ENCODE measurements at places on chromosomes 4 and X.

- H3K4me1 ChIP-seq, result no peaks in the 10 kb centered on the region
- H3K36me3 ChIP-seq, result no peaks in the 10 kb centered on the region
- no peak overlapping the region for H3K27ac ChIP-seq
- no peaks in the 10 kb centered on the region for H3K27me3 ChIP-seq
- H3K4me3 ChIP-seq, result no peak overlapping the region
These were observed 250.6 kb downstream of the SNCA start for GRCh38 chr4:89586318-89586717.

- no peaks in the 10 kb centered on the region for H3K27me3 ChIP-seq
- no peaks in the 10 kb centered on the region for H3K4me1 ChIP-seq
- H3K4me3 ChIP-seq, result no peak overlapping the region
- no peaks in the 10 kb centered on the region for H3K36me3 ChIP-seq
- no peak for DNase-seq
These were observed 184.0 kb upstream of the GALNTL6 start for GRCh38 chr4:171629182-171629581.

- H3K4me1 ChIP-seq, result no peaks in the 10 kb centered on the region
- no peaks in the 10 kb centered on the region for H3K36me3 ChIP-seq
- no peak for DNase-seq
- H3K27me3 ChIP-seq, result no peaks in the 10 kb centered on the region
- H3K27ac ChIP-seq, result no peak overlapping the region
- H3K4me3 ChIP-seq, result no peak overlapping the region
These were observed 206.2 kb downstream of the CRLF2 start for GRCh38 chrX:1006156-1006730.

DNA sequence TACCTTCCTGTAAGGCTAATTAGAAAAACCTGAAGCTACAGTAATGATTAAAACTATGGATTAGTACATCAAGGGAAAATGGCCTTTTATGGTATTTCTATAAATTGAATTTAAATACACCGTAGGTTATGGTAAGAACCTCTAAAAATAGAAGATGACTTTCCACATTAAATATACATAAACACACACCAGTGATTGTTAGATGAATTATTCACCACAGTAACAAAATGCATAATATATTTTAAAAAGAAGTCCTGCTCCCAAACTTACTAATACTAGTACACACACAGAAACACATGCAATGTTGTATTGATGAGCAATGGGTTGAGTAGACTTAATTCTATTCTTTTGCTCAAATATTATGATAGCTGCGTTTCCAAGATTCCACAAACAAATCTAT is 277.9 kb upstream of the ANKRD50 start:
- no peaks in the 10 kb centered on the region for H3K4me1 ChIP-seq
- no peak for DNase-seq
- no peaks in the 10 kb centered on the region for H3K27me3 ChIP-seq
- H3K27ac ChIP-seq, result no peak overlapping the region
- H3K36me3 ChIP-seq, result no peaks in the 10 kb centered on the region

- H3K4me3 ChIP-seq, result no peak overlapping the region
- H3K27me3 ChIP-seq, result no peaks in the 10 kb centered on the region
- no peaks in the 10 kb centered on the region for H3K36me3 ChIP-seq
- DNase-seq, result no peak
- H3K27ac ChIP-seq, result peak overlapping the region; percentile 94
- H3K4me1 ChIP-seq, result peaks cover 48% of the 10 kb centered on the region
These were observed 1.4 kb upstream of the FNIP2 start for GRCh38 chr4:158767451-158767850.

DNA sequence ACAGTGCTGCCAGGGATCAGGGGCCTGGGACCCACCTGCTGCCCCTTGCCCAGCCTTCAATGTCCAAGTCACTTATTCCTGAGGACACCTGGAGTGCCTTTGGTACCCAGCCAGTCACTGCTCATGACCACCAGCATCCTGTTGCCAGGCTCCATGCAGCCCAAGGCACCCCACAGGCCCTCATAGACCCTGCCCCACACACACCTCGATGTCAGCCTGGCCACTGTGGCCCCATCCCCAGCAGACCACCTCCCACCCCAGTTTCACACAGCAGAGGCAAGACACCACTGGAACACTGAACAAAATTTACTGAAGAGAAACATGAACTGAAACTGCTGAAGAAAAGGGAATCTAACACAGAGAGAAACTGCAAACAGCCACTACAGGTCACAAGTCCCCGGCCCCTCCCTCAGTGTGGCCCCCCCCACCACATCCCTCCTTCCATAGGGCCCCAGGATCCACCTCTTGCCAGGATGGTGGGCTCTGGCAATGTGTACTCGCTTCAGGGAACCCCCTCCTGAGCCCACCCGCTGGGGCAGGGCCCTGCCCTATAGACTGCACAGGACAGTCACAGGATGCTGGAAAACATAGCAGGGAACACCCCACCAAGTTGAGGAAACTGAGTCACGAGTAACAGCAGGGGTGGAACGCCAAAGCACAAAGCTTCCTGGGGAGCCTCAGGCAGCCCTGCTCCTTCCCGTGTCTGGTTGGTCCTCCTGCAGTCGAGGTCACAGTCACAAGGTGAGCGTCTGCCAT is 5.2 kb downstream of the PNMA5 start:
- no peak for DNase-seq
- no peaks in the 10 kb centered on the region for H3K4me1 ChIP-seq
- no peaks in the 10 kb centered on the region for H3K27me3 ChIP-seq
- no peak overlapping the region for H3K4me3 ChIP-seq

GRCh38 chrX:47384502-47384901 is 14.1 kb downstream of the ZNF157 start:
- H3K27ac ChIP-seq, result no peak overlapping the region
- H3K4me1 ChIP-seq, result no peaks in the 10 kb centered on the region
- no peaks in the 10 kb centered on the region for H3K36me3 ChIP-seq
- H3K4me3 ChIP-seq, result no peak overlapping the region
- DNase-seq, result no peak
- no peaks in the 10 kb centered on the region for H3K27me3 ChIP-seq

GRCh38 chr4:140875746-140876452 is 119.7 kb upstream of the TBC1D9 start:
- peak; percentile 24 for DNase-seq
- H3K27ac ChIP-seq, result no peak overlapping the region
- H3K27me3 ChIP-seq, result no peaks in the 10 kb centered on the region
- H3K4me3 ChIP-seq, result no peak overlapping the region

DNA sequence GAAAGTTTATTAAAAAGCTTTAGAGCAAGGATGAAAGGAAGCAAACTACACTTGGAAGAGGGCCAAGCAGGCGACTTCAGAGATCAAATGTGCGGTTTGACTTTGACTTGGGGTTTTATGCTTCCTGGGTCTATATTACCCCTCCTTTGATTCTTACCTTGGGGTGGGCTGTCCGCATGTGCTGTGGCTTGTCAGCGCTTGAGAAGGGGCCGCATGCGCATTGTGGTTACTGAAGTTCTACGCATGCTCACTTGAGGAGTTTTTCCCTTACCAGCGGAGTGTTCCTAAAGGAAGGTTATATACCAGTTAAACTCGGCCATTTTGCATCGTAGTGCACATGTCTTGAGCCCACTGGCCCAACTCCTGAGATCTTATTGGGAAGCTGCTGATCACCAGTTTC is 9.9 kb downstream of the ZNF157 start:
- no peaks in the 10 kb centered on the region for H3K36me3 ChIP-seq
- DNase-seq, result no peak
- no peak overlapping the region for H3K4me3 ChIP-seq
- no peaks in the 10 kb centered on the region for H3K27me3 ChIP-seq

GRCh38 chr4:101345596-101346350 is 1.6 kb downstream of the PPP3CA start:
- peaks cover 53% of the 10 kb centered on the region for H3K4me1 ChIP-seq
- H3K27me3 ChIP-seq, result no peaks in the 10 kb centered on the region
- peak overlapping the region; percentile 95 for H3K27ac ChIP-seq
- peak overlapping the region; percentile 98 for H3K4me3 ChIP-seq
- DNase-seq, result no peak

DNA sequence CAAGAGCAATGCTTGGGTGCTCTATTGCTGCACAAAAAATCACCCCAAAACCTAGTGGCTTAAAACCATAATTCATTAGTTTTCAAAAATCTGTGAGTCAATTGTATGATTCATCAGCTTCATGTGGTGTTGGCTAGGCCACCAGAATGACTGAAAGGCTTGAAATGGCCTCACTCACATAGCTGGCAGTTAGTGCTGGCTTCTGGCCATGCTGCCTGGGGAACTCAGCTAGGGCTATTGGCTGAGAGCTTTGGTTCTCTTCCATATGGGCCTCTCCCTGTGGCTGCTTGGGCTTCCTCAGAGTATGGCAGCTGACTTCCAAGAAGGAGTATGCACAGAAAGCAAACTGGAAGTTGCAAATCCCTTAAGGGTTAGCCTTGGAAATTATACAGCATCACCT is 3.1 kb upstream of the MTMR1 start:
- DNase-seq, result no peak
- no peaks in the 10 kb centered on the region for H3K36me3 ChIP-seq
- peaks cover 4% of the 10 kb centered on the region for H3K4me1 ChIP-seq

GRCh38 chr4:38003102-38003501 is 42.9 kb downstream of the PTTG2 start:
- H3K27ac ChIP-seq, result no peak overlapping the region
- H3K36me3 ChIP-seq, result no peaks in the 10 kb centered on the region
- DNase-seq, result no peak
- H3K4me1 ChIP-seq, result peaks cover 90% of the 10 kb centered on the region
- H3K4me3 ChIP-seq, result no peak overlapping the region
- no peaks in the 10 kb centered on the region for H3K27me3 ChIP-seq

DNA sequence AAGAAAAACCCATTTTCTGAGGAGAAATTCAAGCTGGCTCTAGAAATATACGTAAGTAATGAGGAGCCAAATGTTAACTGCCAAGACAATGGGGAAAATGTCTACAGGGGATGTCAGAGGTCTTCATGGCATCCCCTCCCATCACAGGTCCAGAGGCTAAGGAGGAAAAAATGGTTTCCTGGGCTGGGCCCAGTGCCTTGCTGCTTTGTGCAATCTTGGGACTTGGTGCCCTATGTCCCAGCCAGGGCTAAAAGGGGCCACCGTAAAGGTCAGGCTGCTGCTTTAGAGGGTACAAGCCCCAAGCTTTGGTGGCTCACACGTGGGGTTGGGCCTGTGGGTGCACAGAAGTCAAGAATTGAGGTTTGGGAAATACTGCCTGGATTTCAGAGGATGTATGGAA is 17.2 kb upstream of the IGFBP7 start:
- no peaks in the 10 kb centered on the region for H3K27me3 ChIP-seq
- no peak overlapping the region for H3K4me3 ChIP-seq
- no peaks in the 10 kb centered on the region for H3K36me3 ChIP-seq
- H3K27ac ChIP-seq, result no peak overlapping the region
- no peak for DNase-seq

GRCh38 chr4:47543331-47543730 is 58.3 kb downstream of the ATP10D start:
- H3K4me3 ChIP-seq, result no peak overlapping the region
- no peak for DNase-seq
- no peaks in the 10 kb centered on the region for H3K4me1 ChIP-seq
- no peaks in the 10 kb centered on the region for H3K27me3 ChIP-seq
- H3K36me3 ChIP-seq, result peaks cover 35% of the 10 kb centered on the region

- H3K36me3 ChIP-seq, result no peaks in the 10 kb centered on the region
- no peak overlapping the region for H3K27ac ChIP-seq
- no peak overlapping the region for H3K4me3 ChIP-seq
These were observed 178.4 kb upstream of the GPR101 start for GRCh38 chrX:137212078-137212632.

DNA sequence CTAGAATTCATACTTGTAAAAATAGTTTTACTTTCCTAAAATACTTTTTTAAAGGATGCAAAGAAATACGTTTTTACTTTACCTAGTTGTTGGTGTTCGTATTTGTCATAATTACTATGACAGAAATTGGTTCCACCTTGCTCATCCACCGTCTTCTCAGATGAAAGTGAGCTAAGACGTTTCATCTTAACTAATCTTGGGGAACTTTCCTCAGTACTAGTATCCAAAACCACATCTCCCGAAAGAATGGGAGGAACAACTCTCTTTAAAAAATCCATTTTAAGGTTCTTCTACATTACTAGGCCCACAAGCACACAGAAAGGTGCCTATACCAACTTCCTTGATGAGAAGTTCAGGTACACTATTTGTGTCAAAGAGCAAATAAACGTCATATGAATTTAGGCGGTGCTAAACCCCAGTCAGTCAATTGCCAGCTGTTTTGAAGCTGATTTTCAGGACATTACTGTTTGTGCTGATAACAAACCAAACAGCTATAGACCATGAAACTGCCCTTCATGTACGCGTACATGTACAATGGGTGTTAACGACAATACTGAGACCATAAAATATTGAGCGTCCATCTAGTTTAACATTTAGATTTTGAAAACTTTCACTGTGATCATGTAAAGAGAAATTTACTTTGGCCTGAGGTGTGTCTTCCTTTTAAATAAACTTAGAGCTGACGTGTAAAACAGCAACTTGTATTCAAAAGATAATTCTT is 99.1 kb downstream of the FRYL start:
- H3K4me3 ChIP-seq, result no peak overlapping the region
- H3K27me3 ChIP-seq, result no peaks in the 10 kb centered on the region
- no peak for DNase-seq

DNA sequence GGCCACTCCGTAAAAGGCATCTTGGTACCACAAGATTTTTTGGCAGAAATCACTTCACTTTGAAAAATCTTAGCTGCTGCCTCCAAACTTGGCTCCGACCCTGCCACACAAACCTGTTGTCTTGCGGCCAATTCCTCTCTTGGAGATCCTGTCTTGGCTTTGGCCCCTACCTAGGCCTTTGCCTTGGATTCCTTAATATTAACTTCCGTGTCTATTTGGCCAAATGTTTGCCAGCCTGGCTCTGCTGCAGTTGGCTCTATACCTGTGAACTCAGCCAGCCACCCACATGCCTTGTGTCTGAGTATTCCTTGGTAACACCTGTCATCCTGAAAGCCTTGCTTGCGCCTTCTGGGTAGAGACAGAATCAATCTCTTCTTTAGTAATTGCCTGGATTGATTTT is 12.5 kb downstream of the GRXCR1 start:
- H3K27ac ChIP-seq, result no peak overlapping the region
- DNase-seq, result no peak
- H3K36me3 ChIP-seq, result no peaks in the 10 kb centered on the region
- no peaks in the 10 kb centered on the region for H3K4me1 ChIP-seq
- no peak overlapping the region for H3K4me3 ChIP-seq

DNA sequence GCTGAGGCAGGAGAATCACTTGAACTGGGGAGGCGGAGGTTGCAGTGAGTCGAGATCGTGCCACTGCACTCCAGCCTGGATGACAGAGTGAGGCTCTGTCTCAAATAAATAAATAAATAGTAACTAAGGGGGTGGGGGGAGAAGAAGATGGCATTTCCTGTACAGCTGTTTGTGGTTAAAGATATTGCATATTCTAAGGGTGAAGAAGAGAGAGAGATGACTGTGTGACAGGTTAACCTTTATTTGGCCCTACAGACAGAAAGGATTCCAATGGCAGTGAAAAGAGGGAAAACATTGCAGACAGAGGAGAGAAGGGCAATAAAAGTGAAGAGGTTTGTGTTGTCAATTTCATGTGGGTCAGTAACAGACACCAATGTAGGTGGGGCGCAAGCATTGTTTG is 9.4 kb downstream of the TASL start:
- H3K4me3 ChIP-seq, result no peak overlapping the region
- H3K4me1 ChIP-seq, result no peaks in the 10 kb centered on the region
- H3K36me3 ChIP-seq, result no peaks in the 10 kb centered on the region
- DNase-seq, result no peak
- no peaks in the 10 kb centered on the region for H3K27me3 ChIP-seq
- H3K27ac ChIP-seq, result no peak overlapping the region

- H3K4me3 ChIP-seq, result no peak overlapping the region
- H3K27me3 ChIP-seq, result no peaks in the 10 kb centered on the region
- H3K27ac ChIP-seq, result no peak overlapping the region
- DNase-seq, result no peak
These were observed 283.3 kb downstream of the PTTG2 start for GRCh38 chr4:38243388-38244053.

- H3K36me3 ChIP-seq, result no peaks in the 10 kb centered on the region
- no peak overlapping the region for H3K4me3 ChIP-seq
- H3K27me3 ChIP-seq, result no peaks in the 10 kb centered on the region
- no peaks in the 10 kb centered on the region for H3K4me1 ChIP-seq
- no peak for DNase-seq
These were observed 523.1 kb downstream of the MID1IP1 start for GRCh38 chrX:39324233-39324930.

Data from esophagus muscularis mucosa (tissue), 4 donors.